T-helper 9 cell (primary cell): ENCODE measurements at places on chromosomes 3 and 15.

DNA sequence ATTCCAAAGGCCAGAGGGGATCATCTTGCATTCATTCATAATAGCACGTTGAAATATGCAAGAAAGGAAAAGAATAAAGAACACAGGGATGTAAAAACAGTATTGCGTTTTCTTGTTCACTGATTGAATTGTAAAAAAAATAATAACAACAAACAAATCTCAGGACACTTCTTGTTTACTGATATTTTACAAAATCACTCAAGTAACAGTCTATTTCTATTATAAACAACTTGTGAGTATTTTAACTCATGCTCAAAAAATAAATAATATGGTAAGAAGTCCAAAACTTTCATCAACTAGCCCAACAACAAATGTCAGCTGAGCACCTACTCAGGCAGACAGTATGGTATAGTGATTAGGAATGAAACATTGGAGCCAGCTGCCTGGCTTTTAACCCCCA is 2.2 kb upstream of the GABRG3 start:
- no peak for DNase-seq

DNA sequence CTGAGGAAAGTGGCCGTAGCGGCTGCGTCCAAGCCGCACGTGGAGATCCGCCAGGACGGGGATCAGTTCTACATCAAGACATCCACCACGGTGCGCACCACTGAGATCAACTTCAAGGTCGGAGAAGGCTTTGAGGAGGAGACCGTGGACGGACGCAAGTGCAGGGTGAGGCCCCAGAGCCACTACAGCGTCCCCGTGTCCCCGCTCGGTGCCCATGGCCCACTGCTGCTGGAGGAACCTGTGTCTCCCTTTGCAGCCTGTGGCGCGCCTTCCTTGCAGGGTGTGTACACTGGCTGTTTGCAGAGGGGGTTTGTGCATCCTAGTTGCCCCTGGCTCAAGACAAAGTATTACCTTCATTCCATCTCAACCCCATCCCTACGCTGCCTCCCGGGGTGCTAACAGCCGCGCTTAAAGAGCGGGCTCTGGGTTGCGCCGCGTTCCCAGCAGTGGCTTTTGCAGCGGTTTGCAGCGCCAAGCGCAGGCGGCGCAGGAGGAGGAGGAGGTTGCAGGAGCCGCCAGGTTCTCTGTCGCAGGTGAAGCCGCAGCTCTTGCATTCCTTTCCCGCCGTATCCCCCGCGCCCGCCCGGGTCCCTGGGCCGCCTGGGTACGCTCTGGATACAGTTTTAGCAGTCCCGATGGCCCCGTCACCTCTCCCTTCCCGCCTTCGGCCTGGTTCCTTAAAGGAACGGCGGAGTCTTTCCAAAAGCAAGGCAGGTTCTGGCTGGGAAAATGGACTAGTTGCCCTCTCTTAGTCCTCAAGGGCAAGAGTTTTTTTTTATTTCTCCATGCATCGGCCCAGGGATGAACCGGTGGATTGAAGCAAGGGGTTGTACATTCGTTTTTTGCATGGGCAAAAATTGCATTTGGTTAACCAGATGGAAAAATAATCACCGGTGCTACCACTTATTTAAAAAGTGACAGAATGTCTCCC is 1.2 kb downstream of the CRABP1 start:
- no peak for DNase-seq

DNA sequence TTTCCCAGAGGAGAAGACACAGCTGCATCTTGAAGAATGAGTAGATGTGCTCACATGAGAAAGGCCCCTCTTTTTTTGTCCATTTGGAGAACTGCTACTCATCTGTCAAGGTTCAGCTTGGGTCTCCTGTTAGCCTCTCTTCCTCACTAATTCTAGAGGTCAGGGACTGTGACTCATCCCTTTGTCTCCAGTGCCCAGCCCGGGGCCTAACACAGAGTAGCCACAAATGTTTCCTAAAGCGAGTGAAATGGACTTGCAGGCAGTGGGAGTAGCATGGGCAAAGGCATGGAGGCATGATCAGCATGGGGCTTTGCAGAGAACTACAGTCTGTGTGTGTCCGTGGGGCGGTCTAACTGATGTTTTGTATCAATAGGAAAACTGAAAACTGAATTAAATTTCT is 33.9 kb upstream of the MRPS22 start:
- DNase-seq = no peak

GRCh38 chr15:66524838-66525237 is 19.7 kb downstream of the ZWILCH start:
- no peak for DNase-seq

- no peak for DNase-seq
Measured at GRCh38 chr3:122461806-122462205, 45.9 kb upstream of the WDR5B start.

- DNase-seq = no peak
Measured at GRCh38 chr3:183158113-183158512, 4.4 kb downstream of the LAMP3 start.

DNA sequence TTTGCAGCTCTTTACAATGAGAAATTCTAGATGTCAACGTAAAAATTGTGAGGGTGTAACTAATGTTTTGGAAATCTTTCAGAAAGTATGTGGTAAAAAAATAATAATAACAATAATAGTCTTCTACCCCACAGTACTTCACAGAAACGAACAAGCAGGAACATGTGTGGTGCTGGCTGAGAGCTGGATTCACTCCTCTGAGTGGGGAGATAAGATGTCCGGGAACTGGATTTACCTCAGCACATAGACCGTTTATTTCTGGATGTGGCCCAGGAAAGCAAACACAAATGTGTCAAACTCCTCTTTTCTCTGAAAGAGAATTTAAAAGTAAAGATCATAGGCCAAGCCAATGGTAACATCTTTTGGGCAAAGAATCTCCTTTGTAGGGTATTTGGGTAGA is 103.4 kb downstream of the SLC49A4 start:
- DNase-seq = no peak

DNA sequence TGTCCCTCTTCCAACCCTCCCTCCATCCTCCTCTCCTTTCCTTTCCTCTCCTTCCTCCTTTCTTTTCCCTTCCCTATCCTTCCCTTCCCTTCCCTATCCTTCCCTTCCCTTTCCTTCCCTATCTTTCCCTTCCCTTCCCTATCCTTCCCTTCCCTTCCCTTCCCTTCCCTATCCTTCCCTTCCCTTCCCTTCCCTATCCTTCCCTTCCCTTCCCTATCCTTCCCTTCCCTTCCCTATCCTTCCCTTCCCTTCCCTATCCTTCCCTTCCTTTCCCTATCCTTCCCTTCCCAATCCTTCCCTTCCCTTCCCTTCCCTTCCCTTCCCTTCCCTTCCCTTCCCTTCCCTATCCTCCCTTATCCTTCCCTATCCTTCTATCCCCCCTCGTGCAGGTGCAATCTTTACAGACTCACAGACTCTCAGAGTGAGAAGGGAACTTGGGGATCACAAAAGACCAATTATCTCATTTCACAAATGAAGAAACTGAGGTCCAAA is 31.5 kb downstream of the RASGRF1 start:
- no peak for DNase-seq

DNA sequence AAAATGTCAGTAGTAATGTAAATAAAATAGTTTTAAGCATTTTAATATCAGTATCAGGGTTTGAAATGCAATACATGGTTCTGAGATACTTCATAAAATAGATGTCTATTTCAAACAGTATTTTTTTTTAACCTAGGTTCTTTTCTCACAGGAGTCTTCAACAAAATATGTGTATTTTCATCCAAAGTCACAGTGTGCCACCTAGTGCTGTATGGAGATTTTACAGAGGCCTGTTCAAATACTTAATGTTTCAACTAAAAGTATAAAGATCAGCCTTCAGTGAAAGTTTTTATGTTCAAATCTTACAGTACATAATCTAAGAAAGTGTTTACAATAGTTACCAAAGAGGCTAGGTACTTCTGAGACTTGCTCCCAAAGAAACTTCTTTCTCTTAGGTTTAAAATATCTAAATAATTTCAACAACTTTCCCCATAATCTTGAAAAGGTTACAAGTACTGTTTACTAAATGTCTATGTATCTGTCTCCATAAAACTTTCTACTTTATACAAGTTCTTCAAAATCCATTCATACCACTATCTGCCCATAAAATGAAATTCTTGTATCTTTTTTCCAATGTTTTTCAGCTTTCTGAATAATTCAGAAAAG is 38.3 kb downstream of the SCAPER start:
- no peak for DNase-seq

GRCh38 chr15:75030023-75030413 is 6.6 kb downstream of the PPCDC start:
- DNase-seq = no peak

GRCh38 chr3:56800130-56800831 is 1.5 kb downstream of the ARHGEF3 start:
- DNase-seq = peak; percentile 56

- no peak for DNase-seq
Measured at GRCh38 chr3:43257850-43258249, 28.5 kb upstream of the SNRK start.

DNA sequence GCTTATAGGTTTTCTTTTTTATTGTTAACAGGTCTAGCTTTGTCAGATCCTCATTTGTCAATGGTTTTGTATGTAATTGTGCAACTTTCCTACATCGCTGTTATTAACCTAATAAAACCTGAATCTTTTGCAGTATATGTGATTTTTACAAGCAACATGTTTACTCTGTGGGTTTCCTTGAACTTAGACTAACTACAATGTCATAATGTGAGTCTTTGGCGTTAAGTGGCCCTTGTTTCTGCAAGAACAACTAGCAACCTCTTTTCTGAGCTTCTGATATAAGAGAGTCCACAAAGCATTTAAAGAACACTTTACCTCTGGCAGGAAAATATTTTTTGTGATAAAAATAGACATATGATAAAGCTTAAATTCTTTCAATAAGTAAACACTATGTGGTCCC is 230.3 kb upstream of the CFAP20DC start:
- DNase-seq = no peak

GRCh38 chr3:123688241-123688747 is 103.4 kb upstream of the HACD2 start:
- no peak for DNase-seq

DNA sequence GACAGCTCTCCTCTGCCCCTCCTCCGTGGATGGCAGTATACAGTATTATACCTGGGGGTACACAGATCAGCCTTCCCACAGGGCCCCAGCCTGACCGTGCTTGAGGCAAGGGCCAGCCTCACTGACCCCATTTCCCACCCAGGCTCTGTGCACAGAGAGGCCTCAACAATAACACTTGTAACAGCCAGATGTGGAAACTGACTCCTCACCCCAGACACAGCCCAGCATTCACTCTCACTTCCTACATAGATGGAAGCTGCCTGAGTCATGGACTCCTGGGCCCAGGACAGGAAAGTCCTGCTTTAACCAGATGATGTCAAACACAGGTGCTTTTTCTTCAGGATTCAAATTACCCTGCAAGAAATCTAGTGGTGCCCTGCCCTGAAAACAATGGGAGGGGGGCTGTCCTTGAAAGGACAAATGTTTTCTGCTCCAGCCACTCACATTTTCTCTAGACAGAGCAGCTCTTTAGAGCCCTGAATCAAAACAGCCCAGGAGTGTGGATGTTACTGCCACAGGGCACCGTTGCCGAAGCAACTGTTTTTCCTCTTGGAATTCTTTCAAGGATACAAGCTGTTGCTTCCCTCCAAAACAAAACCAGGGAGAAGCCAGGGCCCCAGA is 16.4 kb downstream of the CCDC12 start:
- no peak for DNase-seq

DNA sequence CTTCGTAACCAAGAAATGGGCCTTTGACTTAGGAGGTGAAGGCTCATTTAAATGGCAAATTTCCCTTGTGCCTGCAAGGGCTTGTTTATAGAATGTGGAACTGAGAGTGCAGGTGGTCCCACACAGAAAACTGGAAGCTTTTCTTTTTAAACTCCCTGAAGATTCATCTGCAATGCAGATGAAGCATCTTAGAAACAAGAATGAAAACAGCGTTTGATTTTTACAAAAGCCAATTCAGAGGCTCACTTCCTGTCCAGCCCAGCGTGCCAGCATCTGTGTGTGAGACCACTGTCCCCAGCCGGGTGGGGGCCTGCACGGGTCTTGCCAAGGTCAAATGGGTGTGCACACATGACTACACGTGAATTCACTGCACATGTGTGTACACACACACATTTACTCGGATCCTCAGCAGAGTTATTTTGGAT is 94.7 kb downstream of the LINGO1 start:
- DNase-seq = no peak

DNA sequence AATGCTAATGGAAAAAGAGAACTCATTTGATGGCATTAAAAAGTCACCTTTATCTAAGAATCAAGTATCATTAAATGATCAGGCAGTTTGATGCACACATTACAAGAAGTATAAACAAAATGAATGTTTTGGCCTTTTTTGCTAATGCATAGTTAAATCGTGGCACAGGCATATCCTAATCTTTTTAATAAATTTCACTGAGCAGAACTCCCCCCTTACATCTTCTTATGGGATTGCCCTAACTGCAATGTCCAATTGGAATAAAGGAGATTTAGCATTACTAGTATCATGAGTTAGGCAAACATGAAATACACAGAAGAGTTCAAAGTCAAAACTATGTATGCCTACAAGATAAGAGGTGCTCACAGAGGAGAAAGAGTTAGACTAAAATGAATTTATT is 32.7 kb downstream of the USF3 start:
- no peak for DNase-seq

DNA sequence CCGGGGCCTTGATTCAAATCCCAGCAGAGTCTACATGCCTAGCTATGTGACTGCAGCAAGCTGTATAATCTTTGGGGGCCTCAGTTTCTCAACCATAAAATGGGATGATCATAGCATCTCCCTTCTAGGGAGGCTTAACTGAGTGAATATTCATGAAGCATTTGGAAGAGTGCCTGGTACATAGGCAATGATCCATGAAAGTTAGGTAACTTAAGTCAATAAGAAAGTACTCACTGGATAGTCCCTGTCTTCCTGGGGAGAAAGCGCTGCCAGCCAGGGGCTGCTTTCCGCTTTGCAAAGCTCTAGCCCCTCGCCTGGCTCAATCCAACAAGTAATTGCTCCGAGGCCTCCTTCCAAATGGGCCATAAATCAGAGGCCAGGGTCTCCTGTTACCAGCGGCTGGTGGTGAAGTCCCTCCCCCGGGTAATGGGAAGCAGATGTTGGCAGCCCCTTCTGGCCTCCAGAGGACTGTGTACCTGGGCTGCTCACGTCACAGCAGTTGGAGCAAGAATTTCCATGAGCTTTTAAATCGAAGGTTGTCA is 521.9 kb upstream of the PROK2 start:
- DNase-seq = no peak

GRCh38 chr3:52054661-52055511 is 1.5 kb downstream of the DUSP7 start:
- DNase-seq = peak; percentile 10

DNA sequence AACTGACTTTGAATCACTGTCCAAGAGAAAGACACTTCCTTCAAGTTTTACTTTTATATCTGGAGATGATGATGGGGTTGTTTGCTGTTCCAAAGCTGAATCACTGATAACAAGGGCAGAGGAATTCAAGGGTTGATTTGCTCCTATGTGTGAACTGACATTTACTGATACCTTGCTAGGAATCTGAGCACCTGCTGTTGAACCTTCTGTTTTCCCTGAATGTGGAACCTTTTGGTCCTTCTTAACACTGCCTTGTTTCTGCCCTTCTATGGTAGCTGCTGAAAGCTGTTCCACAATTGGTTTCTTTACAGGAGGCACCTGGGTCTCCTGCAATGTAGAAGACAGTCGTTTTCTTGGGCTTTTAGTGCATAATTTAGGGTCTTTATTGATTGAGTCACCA is 102.0 kb upstream of the NEDD4 start:
- no peak for DNase-seq
